H1 (cell line): ENCODE measurements at places on chromosomes 7 and 10.

DNA sequence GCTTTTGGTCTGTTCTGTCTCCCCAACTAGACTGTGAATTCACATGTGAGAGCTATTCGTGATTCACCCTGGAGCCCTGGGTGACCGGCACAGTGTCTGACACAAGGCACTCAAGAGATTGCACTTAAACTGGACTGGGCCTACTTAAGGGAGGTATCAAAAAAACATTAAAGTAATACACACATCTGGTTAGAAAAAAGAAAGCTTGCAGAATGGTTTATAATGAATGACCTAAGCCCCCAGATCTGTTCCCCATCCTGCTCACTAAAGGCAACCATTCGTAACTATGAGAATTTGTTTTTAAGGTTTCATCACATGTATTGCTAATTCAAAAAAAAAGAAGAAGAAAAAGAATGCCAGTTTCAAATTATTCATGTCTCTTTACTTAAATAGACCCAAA lies 74.5 kb downstream of the DGKI start:
- H3K4me1 ChIP-seq, result peaks cover 2% of the 10 kb centered on the region; the same call in 1 of the 2 replicates
- no peak overlapping the region for H3K4me3 ChIP-seq
- H3K36me3 ChIP-seq, result no peaks in the 10 kb centered on the region
- H3K27me3 ChIP-seq, result no peaks in the 10 kb centered on the region
- DNase-seq, result no peak

- H3K27me3 ChIP-seq, result no peaks in the 10 kb centered on the region
- no peaks in the 10 kb centered on the region for H3K36me3 ChIP-seq
- H3K27ac ChIP-seq, result no peak overlapping the region
- DNase-seq, result no peak
- no peaks in the 10 kb centered on the region for H3K4me1 ChIP-seq
These were observed 10.4 kb upstream of the SMC3 start for GRCh38 chr10:110556969-110557601.

GRCh38 chr10:2401459-2401858 lies 664.1 kb upstream of the ADARB2 start:
- H3K27ac ChIP-seq, result no peak overlapping the region
- no peak for DNase-seq
- no peaks in the 10 kb centered on the region for H3K27me3 ChIP-seq
- no peaks in the 10 kb centered on the region for H3K36me3 ChIP-seq
- no peaks in the 10 kb centered on the region for H3K4me1 ChIP-seq
- H3K4me3 ChIP-seq, result no peak overlapping the region

DNA sequence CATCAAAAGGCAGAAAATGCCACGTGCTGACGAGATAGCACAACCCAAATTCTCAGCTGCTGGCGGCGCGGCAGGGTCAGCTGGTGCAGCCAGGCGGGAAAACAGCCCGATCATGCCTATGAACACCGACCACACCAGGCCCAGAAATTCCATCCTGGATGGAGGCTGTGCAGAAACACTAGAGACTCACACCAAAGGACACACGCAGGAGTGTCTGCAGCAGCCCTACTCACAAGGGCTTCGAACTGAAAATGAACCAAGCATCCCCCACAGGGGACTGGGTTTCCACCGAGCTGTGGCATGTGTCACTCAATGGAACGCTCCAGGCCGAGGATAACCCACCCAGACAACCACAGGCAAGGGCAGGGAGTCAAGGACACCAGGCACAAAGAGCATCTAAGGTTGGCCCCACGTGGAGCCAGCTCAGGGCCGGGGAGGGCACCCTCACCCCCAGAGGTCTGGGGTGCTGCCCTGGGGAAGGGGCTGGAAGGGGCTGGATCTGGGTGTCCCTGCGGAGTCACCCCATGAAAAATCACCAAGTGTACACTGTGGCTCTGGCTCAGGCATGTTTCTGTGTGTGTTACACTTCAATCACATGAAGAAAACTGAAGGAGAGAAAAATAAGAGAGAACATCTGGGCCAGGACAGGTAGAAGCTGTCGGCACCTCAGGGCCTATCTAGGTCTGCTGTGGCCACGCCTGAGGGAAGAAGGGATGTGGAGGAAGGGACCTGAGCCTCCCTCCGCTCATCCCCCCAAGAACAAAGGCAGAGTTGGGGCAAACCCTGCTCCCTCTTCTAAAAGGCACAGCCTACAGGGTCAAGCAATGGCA lies 33.0 kb downstream of the RASGEF1A start:
- no peaks in the 10 kb centered on the region for H3K36me3 ChIP-seq

GRCh38 chr7:30922596-30922995 lies 10.9 kb downstream of the AQP1 start:
- H3K4me3 ChIP-seq, result no peak overlapping the region
- no peak overlapping the region for H3K27ac ChIP-seq
- no peaks in the 10 kb centered on the region; the same call in 1 of the 2 replicates for H3K27me3 ChIP-seq

DNA sequence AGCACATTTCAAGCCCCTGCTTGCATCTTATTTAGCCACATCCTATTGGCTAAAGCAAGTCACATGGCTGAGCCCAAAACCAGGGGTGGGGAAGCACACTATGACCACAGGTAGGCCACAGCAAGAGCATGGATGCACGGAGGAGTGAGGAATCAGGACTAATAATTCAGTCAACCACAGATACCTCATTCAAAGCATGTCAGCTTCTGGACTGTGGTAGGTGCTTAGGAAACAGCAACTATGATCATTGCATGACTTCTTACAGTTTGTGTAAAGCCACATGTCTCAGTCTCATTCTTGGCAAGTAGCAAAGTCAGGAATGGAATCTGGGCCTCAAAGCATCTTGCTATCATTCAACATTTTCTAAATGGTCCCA lies 79.0 kb upstream of the EMX2 start:
- H3K27me3 ChIP-seq, result no peaks in the 10 kb centered on the region
- H3K4me3 ChIP-seq, result no peak overlapping the region
- no peaks in the 10 kb centered on the region for H3K36me3 ChIP-seq
- H3K4me1 ChIP-seq, result no peaks in the 10 kb centered on the region
- DNase-seq, result no peak
- H3K27ac ChIP-seq, result no peak overlapping the region

DNA sequence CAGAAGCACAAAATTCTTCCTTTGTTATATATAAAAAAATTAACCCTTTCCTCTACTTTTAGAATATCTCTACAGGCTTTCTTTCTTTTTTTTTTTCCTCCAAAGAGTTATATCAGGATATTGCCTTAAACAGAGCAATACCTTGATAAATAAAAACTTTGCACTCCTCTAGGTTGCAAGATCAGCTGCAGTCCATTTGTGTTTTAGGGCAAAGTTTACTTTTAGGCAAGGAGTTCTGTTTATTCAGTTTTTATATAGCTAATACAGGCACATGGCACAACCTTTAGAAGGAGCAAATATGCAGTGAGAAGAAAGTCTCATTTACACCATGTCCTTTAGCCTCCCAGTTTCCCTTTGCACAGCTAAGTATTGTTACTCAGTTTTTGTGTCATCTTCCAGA lies 10.3 kb downstream of the LRMDA start:
- DNase-seq, result no peak
- no peaks in the 10 kb centered on the region for H3K36me3 ChIP-seq
- H3K4me3 ChIP-seq, result no peak overlapping the region
- H3K27me3 ChIP-seq, result no peaks in the 10 kb centered on the region
- H3K27ac ChIP-seq, result no peak overlapping the region
- no peaks in the 10 kb centered on the region for H3K4me1 ChIP-seq

GRCh38 chr7:103343758-103344452 lies 662 bp downstream of the DNAJC2 start:
- peak overlapping the region; percentile 91 for H3K4me3 ChIP-seq
- H3K27me3 ChIP-seq, result no peaks in the 10 kb centered on the region
- H3K4me1 ChIP-seq, result peaks cover 3% of the 10 kb centered on the region; the same call in 1 of the 2 replicates
- H3K36me3 ChIP-seq, result peaks cover 26% of the 10 kb centered on the region

DNA sequence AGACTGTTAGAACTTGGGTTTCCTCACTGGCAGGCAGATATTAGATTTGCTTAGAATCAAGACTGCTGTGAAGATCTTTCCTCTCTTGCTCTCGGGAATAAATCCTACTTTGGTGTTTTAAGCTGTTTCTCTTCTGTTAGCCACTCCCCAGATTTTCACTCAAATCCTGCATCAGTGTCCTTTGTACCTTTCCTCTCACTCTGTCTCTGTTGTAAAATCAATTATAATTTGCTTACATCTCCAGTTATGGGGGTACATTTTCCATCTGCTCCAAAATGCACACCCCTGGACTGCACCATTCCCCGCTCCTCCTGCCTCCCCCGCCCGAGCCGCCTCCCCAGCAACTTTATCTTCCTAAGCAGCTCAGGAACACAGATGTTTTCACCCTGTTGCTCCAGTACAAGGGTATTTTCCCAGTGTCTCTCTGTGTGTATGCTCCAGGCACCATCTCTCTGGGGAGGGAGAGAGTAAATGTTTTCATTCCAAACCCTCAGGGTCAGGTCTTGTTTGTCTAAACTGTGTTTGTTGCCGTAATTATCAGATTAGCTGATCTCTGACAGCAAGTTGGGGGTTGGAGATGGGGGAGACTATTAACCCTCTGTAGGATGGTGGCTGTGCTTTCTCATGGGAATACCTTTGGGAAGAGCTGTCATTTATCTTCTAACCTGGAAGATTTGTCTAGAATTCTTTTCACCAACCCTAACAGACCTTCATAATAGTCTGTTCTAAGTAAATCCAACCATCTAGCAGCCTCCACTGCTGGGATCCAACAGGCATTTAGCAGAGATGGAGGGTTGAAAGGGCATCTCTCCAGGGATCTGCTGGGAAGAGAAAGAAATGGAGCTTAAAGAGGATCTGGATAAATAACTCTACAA lies 20.4 kb upstream of the GOT1 start:
- H3K4me3 ChIP-seq, result no peak overlapping the region
- H3K36me3 ChIP-seq, result no peaks in the 10 kb centered on the region
- DNase-seq, result no peak
- H3K27ac ChIP-seq, result no peak overlapping the region
- peaks cover 10% of the 10 kb centered on the region for H3K4me1 ChIP-seq

- H3K27ac ChIP-seq, result no peak overlapping the region
- DNase-seq, result no peak
- H3K36me3 ChIP-seq, result no peaks in the 10 kb centered on the region
- H3K27me3 ChIP-seq, result no peaks in the 10 kb centered on the region
- H3K4me1 ChIP-seq, result no peaks in the 10 kb centered on the region; the same call in none of the 2 replicates
- H3K4me3 ChIP-seq, result no peak overlapping the region
These were observed 49.1 kb downstream of the CHST15 start for GRCh38 chr10:124044143-124044862.

DNA sequence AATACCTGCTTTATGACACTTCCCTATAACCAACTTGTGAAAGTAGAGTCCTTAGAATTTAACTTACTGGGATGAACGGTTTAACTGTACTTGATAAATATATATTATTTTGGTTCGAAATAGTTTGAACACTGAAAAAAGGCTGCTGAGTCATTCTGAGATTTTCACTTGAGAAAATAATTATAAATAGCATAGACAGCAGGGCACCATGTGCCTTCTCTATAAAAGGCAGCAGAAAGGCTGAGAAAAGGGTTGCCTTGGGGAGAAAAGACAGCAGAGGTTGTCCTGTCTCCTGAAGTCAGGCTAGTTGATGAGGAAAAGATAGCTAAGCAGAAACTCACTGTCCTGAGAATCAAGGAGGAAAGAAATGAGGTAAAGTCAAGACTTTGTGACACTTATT lies 92.4 kb downstream of the CTTNBP2 start:
- no peaks in the 10 kb centered on the region for H3K27me3 ChIP-seq
- no peak for DNase-seq
- H3K27ac ChIP-seq, result no peak overlapping the region
- H3K4me3 ChIP-seq, result no peak overlapping the region

- H3K27ac ChIP-seq, result no peak overlapping the region
- no peak for DNase-seq
- H3K36me3 ChIP-seq, result no peaks in the 10 kb centered on the region; the same call in 1 of the 2 replicates
These were observed 37.3 kb downstream of the SLC16A9 start for GRCh38 chr10:59672150-59672875.

- peaks cover 34% of the 10 kb centered on the region for H3K4me1 ChIP-seq
- H3K27ac ChIP-seq, result no peak overlapping the region
These were observed 2.6 kb downstream of the GRID1 start for GRCh38 chr10:86363833-86364490.

- H3K27me3 ChIP-seq, result no peaks in the 10 kb centered on the region
- no peak for DNase-seq
- H3K36me3 ChIP-seq, result no peaks in the 10 kb centered on the region
- H3K4me1 ChIP-seq, result no peaks in the 10 kb centered on the region
- H3K4me3 ChIP-seq, result no peak overlapping the region
These were observed 6.3 kb upstream of the NSMCE4A start for GRCh38 chr10:121981346-121981745.

DNA sequence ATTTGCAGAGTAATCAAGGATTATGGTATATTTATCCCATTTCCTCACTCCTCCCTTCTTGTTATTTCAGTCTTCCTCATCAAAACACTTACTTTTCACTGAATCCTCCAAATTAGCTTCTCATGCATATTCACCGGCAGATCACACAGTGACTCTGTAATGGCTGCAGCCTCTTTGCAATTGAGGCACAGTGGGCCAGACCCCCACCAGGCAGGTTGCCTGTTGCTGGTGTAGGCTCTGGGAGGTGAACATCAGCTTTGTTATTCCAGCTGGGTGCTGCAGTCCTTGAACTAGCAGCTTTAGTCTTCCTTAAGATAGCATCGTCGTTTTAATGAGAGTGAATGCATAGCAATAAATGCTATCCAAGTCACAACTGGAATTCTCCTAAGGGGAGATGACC lies 449.3 kb downstream of the CNTNAP2 start:
- no peak for DNase-seq
- H3K4me3 ChIP-seq, result no peak overlapping the region
- no peaks in the 10 kb centered on the region for H3K36me3 ChIP-seq
- no peaks in the 10 kb centered on the region for H3K27me3 ChIP-seq
- no peaks in the 10 kb centered on the region for H3K4me1 ChIP-seq
- no peak overlapping the region for H3K27ac ChIP-seq

- H3K36me3 ChIP-seq, result no peaks in the 10 kb centered on the region
- peak; percentile 69 for DNase-seq
- peak overlapping the region; percentile 57; the same call in 1 of the 2 replicates for H3K27ac ChIP-seq
- peak overlapping the region; percentile 45 for H3K4me3 ChIP-seq
These were observed 771.6 kb upstream of the COBL start for GRCh38 chr7:52088008-52088901.

- no peaks in the 10 kb centered on the region; the same call in 1 of the 2 replicates for H3K27me3 ChIP-seq
- H3K4me1 ChIP-seq, result no peaks in the 10 kb centered on the region
- no peak for DNase-seq
These were observed 46.8 kb upstream of the PRLHR start for GRCh38 chr10:118642228-118642627.

DNA sequence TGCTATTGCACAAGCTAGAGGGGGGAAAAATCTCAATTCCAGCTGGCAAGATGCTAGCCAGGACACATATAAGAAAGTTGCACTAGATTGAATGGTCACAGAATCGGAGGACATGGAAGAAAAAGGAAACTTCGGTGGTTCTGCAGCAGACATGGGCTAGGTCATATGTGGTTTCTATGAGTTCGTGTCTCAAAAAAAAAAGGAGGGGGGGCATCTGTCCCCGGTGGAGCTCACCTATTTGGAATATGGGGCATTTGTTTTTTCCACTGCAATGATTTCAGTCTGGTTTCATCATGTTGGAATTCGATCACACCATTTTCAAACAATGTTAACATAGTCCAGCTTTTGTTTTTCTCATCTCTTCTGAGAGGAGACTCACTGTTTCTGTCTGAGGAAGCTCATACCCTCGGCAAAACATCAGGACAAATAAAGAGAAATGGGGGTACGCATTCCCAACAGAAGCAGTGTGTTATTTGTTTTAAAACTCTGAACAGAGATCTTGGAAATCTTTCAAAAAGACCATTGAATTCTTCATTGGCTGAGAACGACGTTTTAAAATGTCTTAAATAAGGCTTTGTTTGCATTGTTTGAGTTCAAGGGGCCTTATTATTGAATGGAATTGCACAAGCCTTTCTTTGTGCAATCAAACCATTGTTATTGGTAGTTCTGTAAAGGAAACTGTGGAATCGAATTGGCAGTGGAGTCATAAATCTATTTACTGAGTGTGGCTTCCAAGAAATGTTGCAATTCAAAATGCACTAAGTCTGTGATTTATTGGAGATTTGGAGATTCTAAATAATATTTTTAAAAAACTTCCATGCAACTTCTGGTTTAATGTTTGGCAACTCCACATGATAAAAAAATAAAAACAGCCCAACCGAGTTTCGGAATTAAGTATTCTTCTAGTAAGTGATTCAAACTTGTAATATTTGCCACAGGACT lies 173.2 kb downstream of the RTKN2 start:
- no peak for DNase-seq
- H3K4me3 ChIP-seq, result no peak overlapping the region
